ENCODE measurements at places on chromosomes 16 and 17. TPM values are rescaled to one million over a fixed set of nuclear protein-coding genes. Genes with fewer than 3 reads are reported as not detected.

DNA sequence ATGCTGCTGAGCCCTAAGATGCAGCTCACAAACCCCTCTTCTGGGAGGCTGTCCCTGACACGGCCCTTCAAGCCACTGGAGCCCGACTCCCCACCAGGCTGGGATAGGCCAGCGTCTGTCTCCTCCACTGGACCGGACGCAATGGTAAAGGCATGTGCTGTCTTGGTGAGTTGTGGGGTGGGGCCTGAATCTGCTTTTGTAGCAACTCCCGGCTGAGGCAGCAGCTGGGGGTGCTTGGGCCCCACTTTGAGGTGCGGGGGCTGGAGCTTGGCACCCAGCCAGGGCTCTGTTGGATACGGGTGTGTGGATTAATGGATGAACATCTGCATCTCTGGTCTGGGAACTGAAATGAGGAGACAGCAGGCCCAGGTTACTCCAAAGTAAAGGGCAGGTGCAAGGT is 3.5 kb upstream of the NLRC3 start:
- no peak for DNase-seq

DNA sequence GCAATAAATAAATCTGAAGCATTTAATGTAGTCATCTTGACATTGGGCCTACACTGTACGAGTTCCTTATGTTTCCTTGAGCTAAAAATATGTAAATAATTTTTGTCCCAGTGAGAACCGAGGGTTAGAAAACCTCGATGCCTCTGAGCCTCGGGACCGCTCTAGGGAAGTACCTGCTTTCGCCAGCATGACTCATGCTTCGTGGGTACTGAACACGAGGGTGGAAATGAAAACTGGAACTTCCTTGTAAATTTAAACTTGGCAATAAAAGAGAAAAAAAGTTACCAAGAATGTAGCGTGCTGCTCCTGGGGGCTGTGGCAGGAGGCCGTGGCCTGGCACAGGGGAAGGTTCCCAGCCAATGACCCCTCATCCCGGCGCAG is 74.1 kb downstream of the SOCS1 start:
- no peak for DNase-seq

- DNase-seq, result no peak
Observed at GRCh38 chr17:13228225-13228624, 210.4 kb upstream of the ELAC2 start.

CDK5R1 gene
- 3.5 TPM for total RNA-seq

CTRL gene
- 0.34 TPM for total RNA-seq

All from glomerular endothelial cell (primary cell).